Smooth muscle cell of the pulmonary artery (primary cell): ENCODE measurements at places on chromosomes 1 and 21. TPM values are rescaled to one million over a fixed set of nuclear protein-coding genes. Genes with fewer than 3 reads are reported as not detected.

B3GALT5 gene
- 0.10 TPM in 1 of 2 replicates, not detected in the other for total RNA-seq

SH2D2A gene
- total RNA-seq = 0.13 TPM in 1 of 2 replicates, not detected in the other

TNFRSF8 gene
- 0.23 TPM in 1 of 2 replicates, not detected in the other for total RNA-seq

TP73 gene
- total RNA-seq = 0.07 TPM in 1 of 2 replicates, not detected in the other

ZMYND12 gene
- total RNA-seq = 1.3 and 1.9 TPM in 2 replicates

GPR52 gene
- total RNA-seq = 0.78 and 1.1 TPM in 2 replicates

IQGAP3 gene
- 6.0 and 16.6 TPM in 2 replicates for total RNA-seq

BRDT gene
- total RNA-seq = not detected in 2 replicates

MFAP2 gene
- 13.0 and 39.9 TPM in 2 replicates for total RNA-seq

MXRA8 gene
- 247 and 264 TPM in 2 replicates for total RNA-seq

ANKRD35 gene
- 1.8 and 2.5 TPM in 2 replicates for total RNA-seq

CNR2 gene
- not detected in 2 replicates for total RNA-seq

MCL1 gene
- 208 and 219 TPM in 2 replicates for total RNA-seq

SH2D5 gene
- total RNA-seq = 1.0 and 16.6 TPM in 2 replicates
